Activated CD8-positive, alpha-beta memory T cell treated with anti-CD3 and anti-CD28 coated beads, Interleukin-2, amount 50 U/mL, for 48 hours (primary cell): ENCODE measurements at places on chromosomes 7 and 10.

DNA sequence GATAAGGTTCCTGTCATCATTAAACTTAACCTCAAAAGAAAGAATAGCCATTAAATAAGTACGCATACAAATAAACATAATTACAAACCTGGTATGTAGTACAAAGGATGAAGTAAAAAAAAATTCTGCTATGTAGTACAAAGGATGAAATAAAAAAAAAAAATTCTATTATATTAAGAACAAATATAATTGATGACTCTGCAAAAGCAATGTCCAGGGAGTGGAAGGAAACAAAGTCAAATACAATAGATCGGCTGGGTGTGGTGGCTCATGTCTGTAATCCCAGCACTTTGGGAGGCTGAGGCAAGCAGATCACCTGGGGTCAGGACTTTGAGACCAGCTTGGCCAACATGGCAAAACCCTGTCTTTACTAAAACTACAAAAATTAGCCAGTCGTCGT is 56.9 kb downstream of the ABI1 start:
- no peak for DNase-seq

- no peak for DNase-seq
Observed at GRCh38 chr7:151379193-151379520, 30.7 kb downstream of the WDR86 start.

DNA sequence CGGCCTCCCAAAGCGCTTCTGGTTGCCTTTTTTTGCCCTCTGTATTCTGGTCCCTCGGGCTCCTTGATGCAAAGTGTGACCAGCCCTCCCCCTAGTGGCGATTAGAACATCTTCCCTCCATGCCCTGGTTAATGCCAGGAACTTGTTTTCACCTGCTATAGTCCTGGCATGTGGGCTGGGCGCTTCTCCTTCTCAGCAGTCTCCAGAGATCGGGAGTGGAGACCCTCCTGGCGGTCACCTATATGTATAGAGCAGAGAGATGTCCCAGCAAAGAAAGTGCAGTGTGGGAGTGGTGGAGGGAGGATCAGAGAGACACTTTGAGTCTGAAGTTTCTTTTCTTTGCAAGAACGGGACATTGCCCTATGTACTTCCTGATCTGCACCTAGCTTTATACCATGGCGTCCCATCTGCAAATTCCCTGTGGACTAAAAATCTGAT is 264.1 kb downstream of the OTUD1 start:
- peak; percentile 60 for DNase-seq

- no peak for DNase-seq
Observed at GRCh38 chr10:76205361-76205760, 773.9 kb downstream of the LRMDA start.

- DNase-seq, result no peak
Observed at GRCh38 chr10:72712136-72712535, 20.2 kb downstream of the MCU start.

DNA sequence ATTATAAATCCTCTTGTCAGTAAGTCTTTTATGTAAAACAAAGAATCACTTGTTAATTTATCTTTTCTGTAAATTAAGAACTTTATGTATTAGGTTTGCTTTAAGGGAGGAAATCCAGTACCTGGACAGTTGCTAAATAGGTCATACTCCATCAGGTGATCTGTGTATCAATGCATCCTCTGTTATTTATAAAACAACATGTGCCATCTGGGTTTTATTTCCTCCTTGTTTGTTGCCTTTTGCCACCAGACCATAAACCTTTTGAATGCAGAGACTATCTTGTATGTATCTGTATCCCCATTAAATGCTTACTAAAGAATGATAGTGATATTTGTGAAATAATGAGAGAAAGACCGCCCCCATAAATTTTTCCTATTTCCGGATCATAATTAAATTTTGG is 70.0 kb downstream of the SLC35B4 start:
- DNase-seq, result no peak

GRCh38 chr10:96324447-96324846 is 20.2 kb downstream of the DNTT start:
- DNase-seq, result no peak

GRCh38 chr7:25408012-25408687 is 179.9 kb upstream of the NPVF start:
- DNase-seq, result no peak

GRCh38 chr10:86086418-86086817 is 280.2 kb downstream of the GRID1 start:
- peak; percentile 30 for DNase-seq

- DNase-seq, result peak; percentile 17
Observed at GRCh38 chr10:1661416-1661815, 75.9 kb downstream of the ADARB2 start.
